Activated CD4-positive, CD25-positive, alpha-beta regulatory T cell treated with anti-CD3 and anti-CD28 coated beads, Interleukin-2, amount 50 U/mL, for 16 hours (primary cell): ENCODE measurements at places on chromosomes 4 and X.

DNA sequence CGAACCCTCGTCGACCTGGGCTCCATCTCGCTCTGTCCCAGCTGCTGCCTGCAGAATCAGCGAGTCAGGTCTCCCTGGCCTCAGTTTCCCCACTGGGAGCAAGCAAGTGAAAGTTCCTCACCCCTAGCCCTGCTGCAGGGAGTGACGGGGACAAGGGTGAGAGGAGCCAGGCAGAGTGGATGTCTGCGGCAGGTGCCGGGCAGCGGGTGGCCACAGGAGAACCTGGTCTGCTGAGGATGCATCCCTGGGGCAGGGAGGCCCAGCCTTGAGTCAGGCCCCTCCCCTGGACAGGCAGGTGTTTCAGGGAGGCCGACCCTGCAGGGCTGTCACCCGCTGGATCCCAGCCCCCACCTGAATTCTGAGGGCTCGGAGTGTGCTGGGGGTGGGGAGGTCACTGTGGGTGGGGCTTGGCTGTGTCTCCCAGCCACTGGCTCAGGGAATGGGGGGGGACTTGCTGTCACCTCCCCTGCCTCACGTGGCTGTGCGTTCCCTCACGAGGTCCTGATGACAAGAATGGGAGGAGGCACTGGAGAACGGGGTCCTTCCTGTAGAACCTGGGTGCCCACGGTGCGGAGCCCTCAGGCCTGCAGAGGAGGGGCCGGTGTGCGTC, 33.2 kb downstream of the LRPAP1 start:
- DNase-seq: no peak

DNA sequence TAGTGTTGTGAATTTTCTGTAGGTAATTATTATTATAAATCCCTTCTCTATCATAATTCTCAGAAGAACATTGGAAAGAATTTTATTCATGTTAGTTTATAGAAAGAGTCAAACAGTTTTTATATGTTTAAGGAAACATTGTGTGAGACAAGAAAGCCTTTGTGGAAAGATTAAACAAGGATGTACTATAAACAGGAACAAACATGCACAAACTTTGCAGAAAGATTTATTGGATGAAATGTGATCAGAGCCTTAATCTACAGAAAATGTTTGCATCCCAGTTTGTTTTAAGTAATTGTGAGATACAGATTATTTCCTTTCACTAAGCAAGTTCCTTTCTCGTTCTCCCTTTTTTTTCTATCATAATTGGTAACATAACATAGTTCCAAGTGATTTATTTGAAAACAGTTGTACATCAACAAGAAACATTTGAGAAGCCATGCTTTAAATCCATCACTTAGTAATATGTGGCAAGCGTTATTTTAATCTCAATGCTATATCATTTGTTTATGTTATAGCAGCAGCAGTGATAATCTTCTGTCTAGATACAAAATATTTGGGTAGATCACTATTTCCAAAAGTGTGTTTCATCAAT, 129.4 kb downstream of the SLC4A4 start:
- no peak for DNase-seq

- DNase-seq: peak; percentile 60
Measured at GRCh38 chrX:47384502-47384901, 14.1 kb downstream of the ZNF157 start.

DNA sequence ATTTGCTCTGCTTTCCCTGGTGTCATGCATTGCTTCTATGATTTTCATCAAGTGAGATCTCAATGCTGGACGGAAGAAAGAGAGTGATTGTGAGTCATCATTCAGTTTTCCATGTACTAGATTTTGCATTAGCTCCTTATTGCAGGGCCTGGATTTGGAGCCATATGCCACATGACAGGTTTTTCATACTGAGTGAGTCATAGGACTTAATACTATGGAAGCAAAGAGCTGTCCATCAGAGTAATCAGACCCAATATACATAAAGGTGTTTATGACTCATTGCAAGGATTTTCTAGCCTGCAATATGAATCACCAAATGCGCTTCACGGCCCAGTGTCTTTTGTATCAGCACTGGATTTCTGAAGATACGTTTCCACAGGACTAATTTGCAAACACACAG, 11.2 kb upstream of the TFDP3 start:
- DNase-seq: no peak

DNA sequence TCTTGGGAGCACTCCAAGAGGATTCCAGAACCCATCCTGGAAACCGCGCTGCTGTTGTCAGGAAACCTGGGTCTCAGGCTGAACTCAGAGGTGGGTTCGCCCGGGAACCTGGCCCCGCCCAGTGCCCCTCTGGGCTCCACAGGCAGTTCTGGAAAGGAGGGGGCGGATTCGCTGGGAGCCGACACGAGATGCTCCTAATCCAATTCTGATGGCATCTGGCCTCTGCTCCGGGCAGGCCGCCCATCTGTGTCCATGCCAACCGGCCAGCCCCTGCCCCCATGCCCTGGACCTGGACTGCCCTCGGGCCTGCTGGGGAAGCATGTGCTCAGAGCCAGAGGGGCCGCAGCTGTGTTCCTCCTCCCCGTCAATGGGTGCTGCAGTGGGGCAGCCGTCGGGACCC, 21.0 kb downstream of the ATP2B3 start:
- DNase-seq: no peak

DNA sequence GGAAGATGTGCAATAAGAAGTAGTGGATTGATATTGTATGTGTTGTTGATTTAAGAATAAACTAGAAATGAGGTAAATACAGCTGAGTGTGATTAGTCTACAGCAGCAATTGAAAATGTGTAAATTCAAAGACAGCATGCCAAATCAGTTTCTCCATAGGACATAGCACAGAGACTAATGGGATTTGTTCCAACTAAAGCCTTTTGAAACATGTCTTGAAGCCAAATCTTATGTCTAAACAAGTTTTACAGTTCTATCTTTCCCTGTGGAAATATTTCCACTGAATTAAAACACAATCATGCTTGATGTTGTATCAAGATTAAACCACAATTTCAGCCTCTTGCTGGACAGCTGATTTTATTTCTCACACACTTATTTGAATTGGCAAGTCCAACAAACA, 497.4 kb upstream of the FAM47C start:
- no peak for DNase-seq

- no peak for DNase-seq
Measured at GRCh38 chr4:139229534-139230039, 50.4 kb downstream of the MGARP start.

DNA sequence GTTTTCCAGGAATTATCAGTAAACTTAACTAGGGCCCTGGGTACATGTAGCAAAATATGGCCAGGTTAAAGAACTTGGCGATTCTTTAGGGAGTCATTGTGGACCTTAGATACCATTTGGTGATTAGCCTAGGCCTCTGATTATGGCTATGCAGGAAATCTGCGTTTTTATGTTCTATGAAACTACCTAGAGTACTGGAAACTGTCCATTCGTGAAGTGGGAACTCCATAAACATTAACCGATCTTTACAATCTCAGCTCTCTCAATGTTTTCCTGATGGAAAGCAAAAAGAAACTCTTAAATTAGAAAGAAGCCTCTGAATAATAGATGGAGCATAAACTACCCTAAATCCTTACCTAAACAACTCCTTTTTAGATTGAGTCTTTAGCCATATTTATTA, 121.9 kb downstream of the SH3RF1 start:
- DNase-seq: no peak

DNA sequence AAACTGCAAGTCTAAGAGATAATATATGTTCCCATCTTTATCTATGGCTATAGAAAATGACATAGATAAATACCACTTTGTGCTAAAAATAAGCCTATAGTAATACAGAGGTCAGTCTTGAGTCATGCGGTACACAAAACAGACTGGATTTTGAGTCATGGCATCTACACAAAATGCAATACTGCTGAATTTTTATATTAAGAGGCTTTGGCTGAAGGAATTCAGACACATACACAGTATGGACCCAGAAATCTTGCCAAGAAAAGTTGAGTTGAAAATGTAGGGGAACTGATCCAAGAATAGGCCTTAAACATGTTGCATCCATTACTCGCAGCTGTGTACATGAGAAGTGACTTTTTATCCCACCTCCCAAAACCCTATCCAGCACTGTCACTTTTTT, 184.4 kb downstream of the TENM3 start:
- DNase-seq: no peak
